HAP-1 (cell line): ENCODE measurements at places on chromosomes 4 and X.

DNA sequence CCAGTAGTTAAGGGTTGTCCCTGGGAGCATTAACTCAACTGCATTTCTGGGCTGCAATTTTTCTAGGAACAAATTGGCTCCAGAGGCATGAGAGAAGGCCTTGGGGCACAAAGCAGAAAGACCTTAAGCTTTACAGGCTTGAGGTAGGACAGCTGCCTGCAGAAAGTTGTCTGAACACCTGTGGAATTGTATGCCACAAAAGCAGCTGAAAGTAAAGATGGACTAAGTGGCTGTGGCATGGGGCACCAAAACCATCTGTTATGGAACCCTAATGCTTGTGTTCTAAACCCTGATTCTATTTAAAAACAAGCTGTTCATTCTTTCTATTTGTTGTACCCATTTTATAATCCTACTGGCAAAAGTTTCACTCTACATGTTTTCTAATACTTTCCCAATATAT is 515.2 kb downstream of the GLUD2 start:
- DNase-seq = no peak

- DNase-seq = no peak
Measured at GRCh38 chr4:118756429-118756828, 71.2 kb downstream of the METTL14 start.

DNA sequence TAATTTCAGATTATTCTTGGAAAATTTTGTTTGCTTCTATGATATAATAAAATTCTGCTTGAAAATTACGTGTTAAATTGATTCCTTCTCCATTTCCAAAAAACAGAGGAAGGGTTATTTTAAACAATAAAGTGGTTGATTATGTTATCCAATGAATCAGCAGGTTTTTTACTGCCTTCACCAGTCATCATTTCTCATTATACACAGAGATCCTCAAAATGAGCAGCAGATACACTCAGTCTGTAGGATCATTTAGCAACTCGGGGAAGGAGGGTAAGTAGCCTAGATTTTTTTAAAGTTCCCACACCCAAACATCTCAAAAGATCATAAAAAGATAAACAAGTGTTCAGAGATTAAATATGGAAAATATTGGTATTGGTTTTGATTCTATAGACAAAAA is 6.8 kb upstream of the TMEM144 start:
- no peak for DNase-seq

- DNase-seq = no peak
Measured at GRCh38 chrX:43446752-43447151, 209.3 kb upstream of the MAOA start.

DNA sequence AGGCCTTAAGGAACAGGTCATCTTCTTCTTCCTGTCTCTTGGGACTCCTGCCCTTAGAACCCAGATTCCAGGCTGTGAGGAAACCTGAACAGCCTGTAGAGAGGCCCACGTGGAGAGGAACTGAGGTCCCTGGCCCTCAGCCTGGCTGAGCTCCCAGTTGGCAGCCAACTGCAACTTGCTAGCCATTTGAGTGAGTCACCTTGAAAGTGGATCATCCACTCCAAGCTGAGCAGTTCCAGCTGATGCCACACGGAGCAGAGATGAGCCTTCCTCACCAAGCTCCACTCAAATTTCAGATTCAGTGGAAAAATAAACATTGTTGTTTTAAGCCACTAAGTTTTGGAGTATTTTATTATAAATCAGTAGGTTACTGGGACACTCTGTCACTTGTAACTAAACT is 392.5 kb downstream of the BCOR start:
- DNase-seq = peak; percentile 25

DNA sequence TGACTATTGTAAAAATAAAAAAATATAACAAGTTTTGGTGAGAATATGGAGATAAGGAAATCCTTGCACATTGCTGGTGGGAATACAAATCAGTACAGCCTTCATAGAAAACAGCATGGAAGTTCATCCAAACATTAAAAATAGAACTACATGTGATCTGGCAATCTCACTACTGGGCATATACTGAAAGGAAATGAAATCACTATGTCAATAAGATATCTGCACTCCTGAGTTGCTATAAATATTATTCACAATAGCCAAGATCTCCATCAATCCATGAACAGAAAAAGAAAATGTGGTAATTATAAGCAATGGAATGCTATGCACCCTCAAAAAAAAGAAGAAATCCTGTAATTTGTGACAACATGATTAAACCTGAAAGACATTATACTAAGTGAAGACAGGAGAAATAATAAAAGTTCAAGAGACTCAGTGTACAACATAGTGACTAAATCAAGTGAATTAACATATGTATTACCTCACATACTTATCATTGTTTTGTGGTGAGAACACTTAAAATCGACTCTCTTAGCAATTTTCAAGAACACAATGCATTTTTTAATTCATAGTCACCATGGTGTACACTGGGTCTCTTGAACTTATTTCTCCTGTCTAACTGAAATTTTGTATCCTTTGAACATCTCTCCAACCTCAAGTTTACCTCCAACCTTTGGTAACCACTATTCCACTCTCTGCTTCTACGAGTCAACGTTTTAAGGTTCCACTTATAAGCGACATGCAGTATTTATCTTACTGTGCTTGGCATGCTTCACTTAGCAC is 1703.7 kb upstream of the AGA start:
- peak; percentile 88 for DNase-seq

DNA sequence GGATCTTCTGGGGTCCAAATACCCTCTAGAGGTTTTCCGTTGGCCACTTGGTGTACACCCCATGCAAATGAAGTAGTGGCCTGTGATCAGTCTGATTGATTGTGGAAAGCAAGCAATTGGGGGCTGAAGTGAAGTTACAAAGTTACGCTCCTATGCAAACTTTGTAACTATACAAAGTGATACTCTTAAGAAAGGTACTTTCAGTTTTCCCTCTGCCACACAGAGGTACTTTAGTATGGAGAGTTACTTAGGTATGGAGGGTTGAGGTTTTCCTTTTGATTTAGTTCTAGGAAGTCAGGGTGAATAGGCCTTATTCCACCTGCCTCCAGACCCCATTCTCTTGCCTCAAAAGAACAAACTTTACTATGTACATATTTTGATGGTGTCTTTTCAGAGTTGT is 28.7 kb downstream of the STAG2 start:
- no peak for DNase-seq

DNA sequence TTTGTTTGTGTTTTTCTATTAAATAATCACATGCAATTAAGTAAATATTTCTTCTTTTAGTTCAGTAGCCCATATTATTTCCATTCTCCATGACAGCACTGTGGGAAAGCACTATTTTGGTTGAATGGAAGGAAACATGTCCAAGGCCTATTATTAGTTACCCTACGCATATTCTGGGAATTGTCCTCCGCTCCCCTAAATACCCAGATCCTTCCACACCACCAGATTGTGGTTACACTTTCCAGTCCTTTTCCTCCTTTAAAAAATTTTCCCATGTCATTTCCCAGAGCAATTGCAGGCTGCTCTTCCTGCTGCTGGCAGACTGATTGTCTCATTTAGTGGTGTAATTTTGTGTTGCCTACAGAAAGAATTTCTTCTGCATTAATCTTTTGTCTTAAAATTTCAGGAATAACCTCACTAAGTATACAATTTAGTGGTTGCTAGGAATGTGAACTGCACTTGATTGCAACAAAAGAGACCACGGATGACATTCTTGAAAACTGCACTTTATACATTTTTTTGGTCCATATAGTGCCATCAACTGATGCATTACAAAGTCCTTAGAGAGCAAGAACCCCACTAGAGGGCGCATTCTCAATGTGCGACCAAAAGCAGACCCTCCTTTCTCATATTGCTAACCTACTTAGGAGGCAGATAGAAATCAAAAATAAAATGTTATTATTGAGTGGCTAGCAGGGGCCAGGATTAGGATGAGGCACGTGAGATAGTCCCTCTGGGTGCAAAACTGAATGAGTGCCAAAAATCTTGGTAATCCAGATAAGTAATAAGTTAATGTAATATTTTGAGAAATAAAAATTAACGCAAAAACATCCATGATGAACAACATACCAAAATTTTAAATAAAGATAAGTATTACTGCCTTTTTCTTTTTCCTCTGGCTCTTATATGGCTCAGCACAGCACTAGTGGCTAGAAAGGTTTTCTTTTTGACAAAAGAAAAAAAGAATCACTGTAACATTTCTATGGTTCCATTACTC is 98.8 kb upstream of the IQCM start:
- DNase-seq = peak; percentile 64

DNA sequence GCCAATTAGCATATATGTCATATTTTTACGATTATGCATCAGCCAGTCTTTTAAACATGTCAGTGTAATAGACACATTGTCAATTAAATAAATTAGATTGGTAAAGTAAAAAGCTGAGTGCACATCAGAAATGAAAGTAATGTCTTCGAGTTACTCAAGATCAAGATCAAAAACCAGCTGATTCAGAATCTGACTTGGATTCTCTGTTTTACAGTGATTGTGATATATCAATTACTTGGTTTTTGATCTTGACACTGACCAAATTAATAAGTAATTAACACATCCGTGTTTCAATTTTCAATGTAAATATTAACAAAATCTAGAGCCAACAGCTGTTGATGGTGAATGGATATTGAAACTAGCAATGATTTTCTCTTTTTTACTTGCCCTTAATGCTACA is 311.6 kb downstream of the PDGFC start:
- DNase-seq = no peak

DNA sequence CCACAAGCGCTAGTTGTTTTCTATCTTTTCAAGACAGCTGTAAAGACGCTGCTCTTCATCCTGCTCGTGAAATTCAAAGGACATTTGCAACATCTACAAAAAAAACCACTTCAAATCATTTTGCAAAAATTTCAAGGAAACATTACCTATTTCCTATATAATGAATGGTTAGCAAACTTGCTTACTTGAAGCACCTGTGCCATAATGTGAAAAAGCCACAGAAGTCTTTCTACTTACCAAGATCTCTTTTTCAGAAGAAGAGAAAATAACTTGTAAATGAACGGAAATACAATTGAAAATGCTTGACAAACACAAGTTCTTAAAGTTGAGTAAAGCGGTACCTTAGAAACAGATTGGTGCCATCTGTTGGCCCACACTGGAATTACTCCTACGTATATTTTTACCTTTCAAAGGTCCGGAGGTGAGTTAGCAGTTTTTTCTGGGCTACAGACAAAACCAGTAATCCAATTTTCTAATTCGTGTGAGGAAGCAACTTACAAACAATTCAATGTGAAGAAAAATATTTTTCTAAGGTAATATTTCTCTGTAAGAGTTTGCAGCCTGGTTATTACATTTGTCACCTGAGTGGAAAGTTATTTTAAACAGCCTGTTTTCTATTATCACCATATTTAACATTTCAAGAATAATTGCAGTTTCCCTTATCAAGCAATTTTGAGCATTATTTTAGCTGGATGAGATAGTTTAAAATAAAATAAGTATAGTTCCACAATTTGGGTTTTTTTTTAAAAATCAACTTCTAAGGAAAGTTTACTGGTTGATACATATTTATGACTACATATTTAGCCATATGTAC is at the start of gene TLR6:
TSS of gene TLR6 (minus strand) at position 294 of the 814 bp plus-strand sequence. CDS start 27,344 bp downstream, outside the sequence.
- peak; percentile 74 for DNase-seq

GRCh38 chr4:103104886-103105285 is 5.3 kb upstream of the BDH2 start:
- no peak for DNase-seq

GRCh38 chr4:108322497-108322896 is 153.8 kb upstream of the LEF1 start:
- DNase-seq = no peak

DNA sequence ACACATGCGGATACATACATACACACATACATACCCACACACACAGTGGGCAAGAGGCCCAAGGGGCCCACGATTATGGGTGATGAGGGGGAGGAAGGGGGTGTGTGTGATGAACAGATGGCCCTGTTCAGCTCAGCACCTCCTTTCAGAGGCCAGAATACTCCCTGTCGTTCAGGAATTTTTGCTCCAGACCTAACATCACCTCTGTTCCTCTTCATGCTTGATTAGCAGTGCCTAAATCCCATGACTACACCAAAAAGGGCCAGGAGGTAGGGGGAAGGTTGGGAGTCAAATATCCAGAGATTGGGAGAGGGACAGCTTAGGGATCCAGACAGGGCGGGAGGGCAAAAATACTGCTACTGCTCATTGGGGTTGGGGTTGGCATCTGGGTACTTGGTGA is 42.7 kb downstream of the SMC1A start:
- DNase-seq = no peak

DNA sequence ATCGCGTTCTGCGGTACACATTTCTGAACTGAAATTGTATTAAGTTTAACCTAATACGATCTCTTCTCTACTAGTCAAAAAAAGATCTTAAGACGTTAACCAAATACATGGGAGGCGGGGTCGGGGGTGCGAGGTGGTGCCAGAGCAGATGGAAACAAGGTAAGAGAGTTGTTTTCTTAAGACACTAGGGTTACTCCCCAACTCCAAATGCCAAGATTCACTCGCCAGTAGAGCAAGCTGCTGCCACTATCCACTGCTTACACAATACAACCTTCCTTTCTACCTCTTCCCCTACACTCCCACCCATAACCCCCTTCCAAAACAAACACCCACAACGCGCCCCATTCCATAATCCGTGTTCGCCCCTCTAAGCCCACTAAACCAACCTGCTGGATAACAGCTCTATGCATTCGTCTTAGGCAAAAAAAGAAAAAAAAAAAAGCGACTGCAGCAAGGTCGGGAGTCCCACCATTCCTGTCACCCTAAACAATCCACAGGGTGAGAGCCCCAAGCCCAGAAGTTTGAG is 1.3 kb downstream of the LCORL start:
- DNase-seq = peak; percentile 24

DNA sequence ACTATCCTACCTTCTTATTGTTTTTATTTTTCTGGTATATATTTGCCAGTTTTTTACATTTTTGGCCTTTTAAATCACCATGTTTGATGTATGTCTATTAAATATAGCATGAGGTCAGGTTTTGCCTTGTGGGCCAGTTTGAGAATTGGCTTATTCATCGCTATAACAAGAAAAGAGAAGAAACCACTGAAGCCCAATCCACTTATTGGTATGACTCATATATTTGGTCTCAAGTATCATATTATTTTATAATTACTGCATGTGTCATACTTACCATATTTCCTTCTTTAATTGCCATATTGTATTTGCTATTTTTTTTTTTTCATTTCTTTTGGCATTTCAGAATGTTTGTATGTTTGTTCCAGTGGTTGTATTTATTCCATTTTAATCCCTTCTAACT is 99.3 kb downstream of the IRF2 start:
- no peak for DNase-seq
